Stimulated activated CD4-positive, alpha-beta T cell treated with anti-CD3 and anti-CD28 coated beads, Interleukin-1b, Interleukin-23, amount 100 ng/mL, for 48 hours (primary cell): ENCODE measurements at places on chromosomes 16 and 17.

- no peak for DNase-seq
These were observed 56.1 kb downstream of the CRISPLD2 start for GRCh38 chr16:84875846-84876245.

- DNase-seq, result no peak
These were observed 21.4 kb upstream of the SPACA3 start for GRCh38 chr17:32970281-32970680.

GRCh38 chr17:77679589-77679988 is 278.9 kb upstream of the TNRC6C start:
- DNase-seq, result no peak

- DNase-seq, result no peak
These were observed 702 bp downstream of the IRX5 start for GRCh38 chr16:54931120-54932014.

DNA sequence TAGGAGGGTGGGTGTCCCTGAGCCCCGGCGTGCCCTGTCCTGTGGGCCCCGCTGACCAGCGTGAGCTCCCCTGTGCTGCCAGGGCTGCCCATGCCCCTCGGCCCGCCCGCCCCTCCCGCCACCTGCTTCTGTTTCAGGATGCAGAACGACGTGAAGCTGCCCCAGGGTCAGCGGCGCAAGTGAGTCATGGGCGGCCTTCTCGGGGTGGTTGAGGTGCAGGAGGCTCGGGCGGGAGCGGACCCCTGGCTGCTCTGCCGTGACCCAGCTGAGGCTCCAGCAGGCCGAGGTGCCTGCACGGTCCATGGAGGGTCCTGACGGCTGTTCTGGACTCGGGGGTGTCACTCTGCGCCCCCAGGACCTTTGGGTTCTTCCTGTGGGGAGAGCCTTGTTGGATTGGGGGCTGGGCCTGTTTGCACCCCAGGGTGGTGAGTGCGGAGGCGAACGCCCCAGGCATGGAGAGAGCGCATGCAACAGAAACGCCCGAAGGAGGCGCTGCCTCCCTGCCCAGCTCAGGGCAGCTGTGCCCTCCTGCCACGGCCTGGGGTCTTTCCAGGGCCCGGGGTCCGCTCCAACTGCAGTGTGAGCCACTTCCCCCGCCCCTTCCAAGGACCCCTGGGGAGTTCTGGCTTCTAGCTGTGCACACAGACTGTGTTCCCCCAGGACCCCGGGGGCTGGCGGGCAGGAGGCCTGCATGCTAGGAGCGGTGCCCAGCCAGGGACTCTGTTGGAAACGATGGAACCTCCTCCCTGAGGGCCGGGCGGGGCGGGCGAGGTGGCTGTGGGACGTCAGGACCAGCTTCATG is 4.0 kb downstream of the SLC25A10 start:
- no peak for DNase-seq

DNA sequence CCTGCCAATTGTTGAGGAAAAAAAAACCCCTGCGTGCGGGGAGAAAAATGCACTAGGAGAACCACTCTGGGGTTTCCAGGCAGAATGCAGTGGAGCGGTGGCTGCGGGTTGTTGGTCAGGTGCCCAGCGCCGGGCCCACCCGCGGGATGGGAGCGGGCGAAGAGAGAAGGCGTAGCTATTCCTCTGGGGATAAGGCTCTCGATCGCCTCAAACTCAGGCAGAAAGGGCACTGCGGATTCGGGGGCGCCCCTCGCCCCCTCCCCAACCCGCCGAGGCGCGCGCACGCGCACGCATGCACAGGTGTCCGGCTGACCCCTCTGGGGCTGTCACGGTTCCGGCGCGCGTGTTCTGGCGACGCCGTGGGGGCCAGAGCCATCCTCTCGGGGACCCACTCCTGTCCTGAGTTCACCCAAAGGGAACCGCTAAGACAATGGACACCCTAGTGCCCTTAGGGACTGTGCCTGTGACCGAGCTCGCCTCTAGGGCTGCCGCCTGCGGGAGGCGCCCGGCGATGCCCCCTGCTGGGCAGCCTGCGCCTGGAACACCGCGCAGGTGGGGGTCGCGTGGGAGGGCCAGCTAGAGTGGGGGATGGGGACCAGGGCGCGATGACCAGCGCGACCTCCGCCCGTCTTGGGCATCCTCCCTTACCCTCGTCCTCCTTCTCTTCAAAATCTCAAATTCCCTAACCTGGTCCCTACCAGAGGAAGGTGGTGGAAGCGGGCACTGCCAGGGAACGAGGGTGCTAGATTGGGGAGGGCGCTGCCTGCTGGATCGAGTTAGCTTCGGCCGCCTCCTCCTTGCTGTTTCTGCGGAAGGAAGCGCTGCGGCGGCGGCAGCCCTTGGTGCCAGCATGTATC is 14.4 kb upstream of the CBX8 start:
- DNase-seq, result no peak

- DNase-seq, result no peak
These were observed 36.6 kb downstream of the RAB11FIP4 start for GRCh38 chr17:31428111-31428510.

DNA sequence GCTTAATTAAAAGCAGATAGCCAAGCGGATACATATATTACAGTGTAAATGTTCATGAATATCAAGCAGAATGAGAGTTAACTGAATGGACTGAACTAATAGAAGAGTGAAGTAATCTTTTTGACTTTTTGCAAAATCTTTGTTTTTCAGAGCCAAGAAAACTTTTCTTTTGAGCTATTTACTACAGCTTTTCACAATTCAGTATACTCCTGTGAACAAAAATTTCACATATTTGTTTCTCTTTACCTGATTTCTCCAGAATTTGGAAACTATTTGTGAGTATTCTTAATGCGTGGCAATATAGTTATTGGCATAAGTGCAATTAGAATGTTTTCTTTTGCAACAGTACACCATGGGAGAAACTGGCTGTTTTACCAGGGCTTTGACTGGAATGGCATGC is 9.1 kb upstream of the DUXB start:
- DNase-seq, result no peak

- DNase-seq, result no peak
These were observed 11.3 kb upstream of the PITPNM3 start for GRCh38 chr17:6567528-6568183.

DNA sequence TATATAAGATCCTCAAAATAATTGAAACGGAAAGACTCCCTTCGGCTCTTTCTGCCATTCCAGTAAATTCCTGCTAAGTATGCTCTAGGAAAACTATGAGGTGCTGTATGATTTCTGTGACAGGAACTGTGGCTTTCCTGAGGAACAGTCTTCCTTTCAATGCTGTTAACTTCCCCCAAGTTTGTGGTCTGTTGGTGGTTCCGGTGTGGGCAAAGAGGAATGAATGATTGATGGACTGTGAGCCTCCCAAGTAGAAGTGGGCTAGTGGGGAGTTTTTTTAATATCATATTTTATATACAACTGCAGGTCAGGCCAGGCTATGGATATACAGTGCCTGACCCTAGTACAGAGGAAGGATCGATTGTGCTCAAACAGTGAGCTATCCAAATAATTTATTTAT is 560.7 kb upstream of the RBFOX1 start:
- DNase-seq, result no peak

- DNase-seq, result no peak
These were observed 4.1 kb upstream of the CD2BP2 start for GRCh38 chr16:30358990-30359870.

GRCh38 chr16:18969050-18969854 is 14.5 kb upstream of the TMC7 start:
- peak; percentile 73 for DNase-seq

DNA sequence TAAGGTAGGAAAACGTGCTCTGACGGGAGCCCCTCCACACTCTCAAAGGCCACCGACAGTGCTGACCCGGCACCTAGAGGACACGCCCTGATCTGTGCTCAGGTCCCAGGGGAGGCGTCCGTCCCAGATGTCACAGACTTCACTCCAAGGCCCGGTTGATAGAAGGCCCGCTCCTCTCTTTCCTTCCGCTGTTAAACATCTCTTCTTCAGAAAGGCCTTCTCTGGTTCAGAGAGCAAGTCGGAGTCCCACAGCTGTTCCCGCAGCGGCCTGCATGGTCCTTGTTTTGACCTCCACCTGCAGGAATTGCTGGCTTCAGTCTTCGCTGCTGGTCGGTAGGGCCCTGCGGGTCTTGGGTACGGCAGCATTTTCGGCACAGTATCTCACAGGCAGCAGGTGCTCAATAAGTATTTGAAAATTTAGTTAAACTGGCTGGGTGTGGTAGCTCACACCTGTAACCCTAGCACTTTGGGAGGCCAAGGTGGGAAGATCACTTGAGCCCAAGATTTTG is 88.5 kb downstream of the MRC2 start:
- DNase-seq, result no peak

- no peak for DNase-seq
These were observed 14.4 kb downstream of the WSCD1 start for GRCh38 chr17:6084311-6085161.
